ENCODE measurements at places on chromosomes 1 and 21.

- H3K27me3 ChIP-seq, result peaks cover 30% of the 10 kb centered on the region
- H3K4me1 ChIP-seq, result no peaks in the 10 kb centered on the region
- no peak overlapping the region for H3K27ac ChIP-seq
- H3K36me3 ChIP-seq, result no peaks in the 10 kb centered on the region
Measured at GRCh38 chr1:160058087-160058486, 11.9 kb downstream of the KCNJ10 start.

GRCh38 chr1:30328100-30328370 lies 395.4 kb downstream of the MATN1 start:
- H3K4me3 ChIP-seq, result no peak overlapping the region
- no peaks in the 10 kb centered on the region for H3K36me3 ChIP-seq
- no peaks in the 10 kb centered on the region for H3K4me1 ChIP-seq
- DNase-seq, result no peak

DNA sequence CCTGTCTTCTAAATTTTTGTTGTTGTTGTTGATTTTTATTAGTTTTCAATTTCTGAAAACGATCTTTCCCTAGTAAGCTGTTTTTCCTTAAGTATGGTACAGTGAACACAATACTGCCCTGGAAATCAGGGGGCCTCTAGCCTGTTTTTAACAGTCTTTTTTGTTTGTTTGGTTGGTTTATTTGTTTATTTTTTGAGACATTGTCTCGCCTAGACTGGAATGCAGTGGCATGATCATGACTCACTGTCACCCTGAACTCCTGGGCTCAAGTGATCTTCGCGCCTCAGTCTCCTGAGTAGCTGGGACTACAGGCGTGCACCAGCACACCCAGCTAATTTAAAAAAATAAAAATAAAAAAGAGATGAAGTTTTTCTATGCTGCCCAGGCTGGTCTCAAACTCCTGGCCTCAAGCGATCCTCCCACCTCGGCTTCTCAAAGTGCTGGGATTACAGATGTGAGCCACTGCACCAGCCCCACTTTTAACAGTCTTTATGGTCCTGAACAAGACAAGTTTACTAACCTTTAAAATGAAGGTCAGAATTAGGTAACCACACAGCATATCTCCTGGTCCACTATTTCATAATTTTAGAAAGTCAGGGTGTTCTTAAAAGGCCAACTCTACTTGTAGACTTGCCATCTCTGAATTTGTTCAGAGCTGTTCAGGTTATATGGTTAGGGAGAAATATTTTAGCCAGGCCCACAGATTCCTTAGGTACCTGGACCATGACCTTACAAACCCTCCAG lies 35.4 kb downstream of the TBCE start:
- no peak overlapping the region for H3K4me3 ChIP-seq
- H3K36me3 ChIP-seq, result no peaks in the 10 kb centered on the region
- no peaks in the 10 kb centered on the region for H3K4me1 ChIP-seq
- DNase-seq, result peak; percentile 7

- H3K4me1 ChIP-seq, result no peaks in the 10 kb centered on the region
- no peaks in the 10 kb centered on the region for H3K36me3 ChIP-seq
- no peaks in the 10 kb centered on the region for H3K27me3 ChIP-seq
- H3K27ac ChIP-seq, result no peak overlapping the region
- no peak for DNase-seq
- no peak overlapping the region for H3K4me3 ChIP-seq
Measured at GRCh38 chr1:243708210-243708609, 141.8 kb downstream of the AKT3 start.

DNA sequence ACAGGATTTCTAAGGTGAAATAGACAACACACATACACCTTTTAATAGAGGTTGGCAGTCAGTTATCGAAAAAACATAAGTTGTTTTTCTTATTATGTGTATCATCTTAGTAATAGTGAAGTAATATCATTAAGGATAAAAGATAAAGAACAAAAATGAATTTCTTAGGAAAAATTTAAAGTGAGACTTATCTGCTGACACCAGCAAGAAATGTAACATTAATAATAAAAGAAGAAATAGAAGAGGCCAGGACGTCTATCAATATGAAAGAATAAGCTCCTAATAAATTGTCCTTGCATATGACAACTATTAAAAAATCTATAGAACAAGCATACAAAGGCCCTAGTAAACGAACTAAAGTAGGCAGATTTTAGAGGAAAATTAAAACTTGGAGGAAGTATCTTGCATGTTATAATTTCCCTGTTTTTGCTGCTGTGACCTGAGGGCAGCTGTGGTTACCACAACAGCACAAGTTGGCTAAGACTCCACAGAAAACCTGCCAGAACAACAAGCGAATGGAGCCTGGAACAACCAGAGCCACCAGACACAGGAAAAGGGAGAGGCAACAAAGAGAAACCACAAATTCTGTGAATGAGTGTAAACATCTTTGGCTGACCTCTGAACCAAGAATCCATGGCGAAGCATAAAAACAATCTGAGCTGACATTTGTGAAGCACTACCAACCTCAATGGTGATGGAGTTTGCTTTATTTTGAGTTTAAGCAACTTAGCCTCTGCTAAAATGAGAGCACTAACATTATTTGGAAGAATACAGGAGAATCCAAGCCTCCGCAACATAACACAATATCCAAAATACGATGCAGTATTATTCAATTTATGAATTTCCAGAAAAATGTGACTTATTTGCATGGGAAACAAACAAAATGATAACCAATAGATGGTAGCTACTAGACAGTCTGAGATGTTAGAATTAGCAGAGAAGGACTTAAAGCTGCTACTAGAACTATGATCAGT lies 207.5 kb downstream of the KCNT2 start:
- no peaks in the 10 kb centered on the region for H3K4me1 ChIP-seq
- no peaks in the 10 kb centered on the region for H3K27me3 ChIP-seq
- H3K36me3 ChIP-seq, result no peaks in the 10 kb centered on the region
- peak; percentile 93 for DNase-seq

GRCh38 chr1:34984793-34985608 lies at the start of gene TMEM35B:
Gene TMEM35B (minus strand): TSS chr1:34985347. CDS start chr1:34985305, 42 bp downstream.
- DNase-seq, result peak; percentile 61
- H3K36me3 ChIP-seq, result peaks cover 4% of the 10 kb centered on the region
- H3K27me3 ChIP-seq, result no peaks in the 10 kb centered on the region
- H3K4me3 ChIP-seq, result peak within 1 kb of the TSS; percentile 87

- peaks cover 7% of the 10 kb centered on the region for H3K4me1 ChIP-seq
- no peaks in the 10 kb centered on the region for H3K27me3 ChIP-seq
- DNase-seq, result peak; percentile 51
- no peak overlapping the region for H3K4me3 ChIP-seq
- no peaks in the 10 kb centered on the region for H3K36me3 ChIP-seq
Measured at GRCh38 chr1:51664421-51665240, 47.7 kb downstream of the OSBPL9 start.

DNA sequence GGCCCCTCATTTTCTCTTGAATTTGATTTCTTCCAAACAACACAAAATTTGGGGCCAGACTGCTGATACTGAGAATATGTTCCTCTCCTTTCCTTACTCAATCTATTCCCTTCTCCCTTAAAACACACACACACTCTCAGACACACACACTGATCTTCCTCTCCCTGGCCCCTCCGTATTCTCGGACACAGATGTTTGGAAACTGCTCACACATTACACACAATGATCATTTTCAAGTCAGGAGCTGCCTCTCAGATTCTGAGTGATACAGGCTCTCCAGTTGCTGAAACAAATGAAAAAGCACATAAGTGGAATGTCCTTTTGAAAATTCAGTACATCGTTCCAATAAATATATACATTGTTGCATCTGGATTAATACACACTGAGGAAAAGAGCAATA lies 161.3 kb downstream of the CLEC20A start:
- peaks cover 3% of the 10 kb centered on the region for H3K4me1 ChIP-seq
- peak; percentile 48 for DNase-seq
- H3K27me3 ChIP-seq, result no peaks in the 10 kb centered on the region
